Fibroblast of mammary gland (primary cell): ENCODE measurements at places on chromosomes 6 and 20.
A peak's percentile ranks its signal among the peaks of the same experiment; 100 is the strongest.

GRCh38 chr20:41316051-41316450, 1.5 kb downstream of the ZHX3 start:
- no peak for DNase-seq

GRCh38 chr20:3691306-3691705, 9.5 kb upstream of the ADAM33 start:
- no peak for DNase-seq

DNA sequence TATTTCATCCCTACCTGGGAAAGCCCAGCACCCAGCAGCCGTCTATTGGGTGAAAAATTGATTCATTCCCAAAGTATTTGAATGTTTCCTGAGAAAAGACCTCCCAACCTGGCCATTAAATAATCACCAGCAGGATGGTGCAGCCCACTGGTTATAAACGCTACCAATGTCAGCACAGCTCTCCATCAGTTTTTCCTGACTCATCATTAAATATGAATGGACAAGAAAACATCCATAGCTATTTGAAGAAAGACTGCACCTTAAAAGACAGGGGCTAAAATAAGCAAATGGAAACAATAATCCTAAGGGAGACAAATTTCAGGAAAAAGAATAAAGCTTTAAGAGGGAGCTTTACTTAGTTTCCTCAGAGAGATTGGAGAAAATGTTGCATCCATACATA, 261.9 kb downstream of the UST start:
- no peak for DNase-seq

DNA sequence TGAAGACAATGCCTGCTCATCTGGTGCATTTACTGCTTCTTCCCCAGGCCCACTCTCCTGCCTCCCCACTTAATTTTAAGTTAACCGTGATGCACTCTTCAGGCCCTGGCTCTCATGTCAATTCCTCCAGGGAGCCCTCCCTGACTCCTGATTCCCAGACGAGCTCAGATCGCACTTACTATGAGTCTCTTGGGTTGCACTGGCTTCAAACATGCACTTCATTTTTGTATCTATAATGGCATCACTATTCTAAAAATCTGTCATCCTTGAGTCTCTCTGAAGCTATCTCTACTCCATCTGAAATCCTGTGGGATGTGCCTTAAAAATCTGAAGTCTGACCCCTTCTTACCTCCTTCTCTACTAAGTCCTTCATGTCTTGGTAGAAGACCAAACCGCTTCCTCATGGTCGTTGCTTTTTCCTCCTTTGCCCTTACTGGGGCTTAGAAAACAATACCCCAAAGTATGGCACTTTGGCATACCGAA, 24.7 kb downstream of the COX4I2 start:
- no peak for DNase-seq

GRCh38 chr20:12592756-12593155, 416.0 kb upstream of the SPTLC3 start:
- DNase-seq, result no peak

- no peak for DNase-seq
Measured at GRCh38 chr6:57087916-57088315, 2.1 kb upstream of the ZNF451 start.

GRCh38 chr6:128696691-128697689, 176.6 kb upstream of the PTPRK start:
- DNase-seq, result peak; percentile 72

GRCh38 chr6:101379926-101380325, 13.6 kb upstream of the GRIK2 start:
- no peak for DNase-seq

DNA sequence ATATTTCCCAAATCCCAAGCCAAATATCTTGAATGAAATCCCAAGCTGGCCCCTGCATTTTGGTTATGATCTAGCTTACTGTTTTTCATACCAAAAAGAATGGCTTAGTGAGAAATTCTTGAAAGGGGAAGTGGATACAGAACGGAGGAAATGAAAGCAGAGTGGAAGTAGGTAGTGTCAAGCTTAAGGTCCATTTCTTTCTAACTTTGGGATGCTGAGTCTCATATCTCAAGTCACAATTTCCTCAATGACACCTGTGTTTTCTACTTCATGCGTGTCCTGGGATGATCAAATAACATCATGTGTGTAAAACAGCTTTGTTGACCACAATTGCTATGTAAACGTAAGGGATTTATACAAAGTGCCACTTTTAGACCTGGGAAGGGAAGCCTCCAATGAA, 238.8 kb upstream of the SLC35B3 start:
- DNase-seq, result no peak

DNA sequence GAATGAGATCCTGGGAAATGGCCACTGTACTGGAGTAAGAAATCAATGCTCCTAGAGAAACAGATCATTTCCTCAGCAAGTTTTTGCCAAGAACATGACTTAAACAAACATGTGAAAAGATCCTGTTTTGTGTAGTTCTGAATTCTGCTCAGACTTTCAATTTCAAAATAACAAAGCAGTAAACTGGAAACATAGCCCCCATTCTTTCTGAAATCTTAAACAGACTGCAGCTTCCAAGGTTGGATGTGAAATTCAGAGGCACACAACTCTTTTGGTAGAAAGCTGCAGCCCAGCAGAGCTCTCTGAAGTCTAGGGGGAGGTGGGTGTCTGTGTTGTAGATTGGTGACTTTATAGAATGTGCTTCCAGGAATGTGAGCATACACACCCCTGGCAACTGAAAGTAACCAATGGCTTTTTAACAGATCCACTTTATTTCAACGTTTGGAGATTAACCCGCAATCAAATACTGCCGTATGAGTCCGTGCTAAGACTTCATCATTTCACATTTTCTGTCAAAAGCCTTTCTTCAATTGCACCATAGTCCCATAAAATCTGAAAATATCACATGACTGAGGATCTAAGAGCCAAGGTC, 86.4 kb downstream of the ATXN1 start:
- peak; percentile 69 for DNase-seq

DNA sequence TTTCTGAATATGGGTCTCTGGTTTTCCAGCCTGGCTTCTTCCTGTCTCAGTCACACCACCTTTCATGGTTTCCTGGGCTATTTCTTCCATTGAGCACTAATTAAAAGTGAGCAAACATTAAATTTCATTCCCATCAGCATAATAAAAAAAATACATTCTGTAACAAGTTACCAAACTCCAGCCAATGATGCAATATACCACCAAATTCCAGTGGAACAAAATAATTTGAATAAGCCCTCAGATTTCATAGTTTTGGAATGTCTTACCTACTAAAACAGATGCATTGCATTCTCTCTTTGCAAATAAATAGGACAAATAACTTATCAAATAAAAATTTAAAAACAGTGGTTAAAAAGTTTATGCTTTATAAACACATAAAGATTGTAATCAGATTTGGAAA, 97.8 kb upstream of the PRDM1 start:
- DNase-seq, result no peak

GRCh38 chr20:38414769-38415450, 20.2 kb downstream of the SNHG17 start:
- DNase-seq, result no peak

- no peak for DNase-seq
Measured at GRCh38 chr20:19463597-19463996, 251.2 kb downstream of the SLC24A3 start.

GRCh38 chr6:54291738-54292137, 16.5 kb upstream of the TINAG start:
- DNase-seq, result peak; percentile 91

- DNase-seq, result no peak
Measured at GRCh38 chr6:150720774-150721233, 121.1 kb downstream of the PLEKHG1 start.
